ENCODE measurements at places on chromosomes 12 and 14. TPM values are rescaled to one million over a fixed set of nuclear protein-coding genes. Genes with fewer than 3 reads are reported as not detected.

DNA sequence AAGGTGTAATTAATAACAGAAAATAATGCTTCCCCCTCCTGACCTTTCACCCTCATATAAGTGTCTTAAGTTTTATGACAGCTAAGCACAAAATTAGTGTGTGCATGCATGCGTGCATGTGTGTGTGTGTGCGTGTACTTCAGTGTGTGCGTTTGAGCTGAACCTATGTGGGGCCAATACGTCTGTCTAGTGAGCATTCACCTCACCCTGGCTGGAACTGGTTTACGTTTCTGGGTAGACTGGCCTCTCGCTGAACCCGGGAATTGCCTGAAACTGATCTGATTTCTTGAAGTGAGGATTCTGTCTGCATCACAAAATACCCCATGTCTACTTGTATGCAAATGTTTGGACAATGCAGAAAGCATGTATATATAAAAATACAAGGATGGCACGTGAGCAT lies 68.2 kb upstream of the TBX3 start:
- no peak for DNase-seq

RERGL gene
- not detected for total RNA-seq

- DNase-seq: peak; percentile 76
Observed at GRCh38 chr12:42732908-42733411, 143.4 kb upstream of the PRICKLE1 start.

DNA sequence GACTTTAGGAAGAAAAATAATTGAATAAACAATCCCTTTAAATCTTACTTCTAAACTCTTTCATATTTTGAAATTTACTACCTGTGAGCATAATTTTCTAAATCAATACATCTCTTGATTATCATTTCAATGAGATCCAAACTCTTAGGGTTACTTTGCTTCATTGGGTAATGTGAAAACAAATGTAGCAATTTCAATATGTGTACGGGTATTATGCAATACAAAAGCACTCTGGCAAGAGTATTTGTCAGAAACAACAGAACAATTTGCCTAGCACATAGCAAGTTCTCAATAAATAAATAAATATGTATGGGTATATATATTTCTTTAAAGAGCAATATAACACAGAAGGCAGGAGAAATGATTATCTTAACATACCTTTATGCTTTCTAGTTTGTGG lies 77.1 kb downstream of the PLEKHG7 start:
- peak; percentile 25 for DNase-seq

DNA sequence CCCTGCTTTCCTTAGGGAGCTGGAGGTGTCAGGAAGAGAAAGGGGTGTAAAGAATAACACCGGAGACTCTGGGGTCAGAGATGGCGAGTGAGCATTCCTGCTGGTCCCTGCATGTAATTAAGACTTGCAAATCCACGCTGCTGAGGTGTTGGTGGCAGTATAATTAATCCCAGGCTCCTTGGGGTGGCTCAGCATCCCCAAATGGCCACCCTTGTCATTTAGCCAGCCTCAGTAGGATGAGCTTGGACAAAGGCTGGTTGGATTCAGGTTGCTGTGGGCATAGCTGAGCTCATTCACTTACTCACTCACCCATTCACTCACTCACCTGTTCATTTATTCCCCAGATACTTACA lies 174.4 kb upstream of the RPH3A start:
- DNase-seq: no peak

- no peak for DNase-seq
Observed at GRCh38 chr12:127146991-127147718, 1119.8 kb upstream of the TMEM132C start.

DNA sequence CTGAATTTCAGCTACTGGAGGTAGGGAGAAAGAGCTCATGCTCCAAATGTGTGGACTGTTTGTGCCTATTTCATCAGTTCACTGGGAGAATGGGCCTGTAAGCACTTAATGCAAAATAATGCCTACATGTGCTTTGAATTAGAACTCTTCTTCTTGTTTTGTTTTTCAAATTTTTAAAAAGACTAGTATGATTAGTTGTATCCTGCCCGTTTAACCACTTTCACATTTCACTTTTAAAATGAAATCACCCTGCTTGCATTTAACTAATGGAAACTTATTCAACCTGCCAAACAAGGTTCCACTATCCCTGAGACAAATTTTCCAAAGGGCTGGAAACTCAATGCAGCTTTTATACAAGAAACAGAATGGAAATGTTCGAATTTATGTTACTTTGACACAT lies 79.7 kb downstream of the SAMD4A start:
- DNase-seq: no peak

KLRG1 gene
- total RNA-seq: 1.1 TPM

DNA sequence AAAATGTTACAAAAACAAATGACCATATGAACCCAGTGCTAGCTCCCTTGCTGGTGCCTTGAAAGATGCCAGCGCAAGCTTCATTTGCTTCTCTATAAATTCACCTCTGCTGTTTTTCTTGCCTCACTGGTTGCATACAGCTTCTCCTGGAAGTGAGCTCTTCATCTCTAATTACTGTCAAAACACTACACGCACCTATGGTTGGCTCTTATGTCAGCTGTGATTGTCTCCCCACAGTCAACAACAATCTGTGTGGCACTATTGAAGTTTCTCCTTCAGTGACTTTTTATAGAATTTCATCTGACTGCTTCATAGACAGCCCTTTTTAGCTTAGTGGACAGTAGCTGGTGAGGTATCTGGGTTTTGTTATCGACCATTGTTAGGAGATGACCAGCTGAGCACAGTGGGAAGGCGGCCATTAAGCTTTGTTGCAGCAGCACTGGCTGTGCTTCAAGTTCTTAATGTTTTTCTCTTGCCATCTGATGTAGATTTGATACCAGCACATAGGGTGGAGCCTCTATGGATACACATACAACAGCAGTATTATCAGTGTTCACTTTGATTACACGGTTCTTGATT lies 131.8 kb downstream of the KITLG start:
- no peak for DNase-seq

DNA sequence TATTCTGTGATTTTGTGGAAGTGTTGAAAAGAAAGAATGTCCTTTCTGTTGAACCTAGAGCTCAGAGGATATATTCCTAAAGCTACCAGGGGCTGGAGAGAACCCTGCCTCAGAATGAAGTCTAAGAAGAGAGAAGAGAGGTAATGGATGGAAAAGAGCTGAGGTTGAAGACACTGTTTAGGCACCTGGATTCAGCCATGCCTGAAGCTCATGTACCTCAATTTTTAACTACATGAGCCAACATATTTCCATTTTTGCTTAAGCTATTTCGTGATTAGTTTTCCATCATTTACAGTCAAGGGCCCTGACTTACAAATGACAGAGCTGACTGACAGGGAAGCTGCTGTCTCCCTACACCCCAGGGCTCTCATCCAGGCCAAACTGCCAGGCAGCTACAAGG lies 10.7 kb downstream of the CAMKK2 start:
- DNase-seq: no peak
